ENCODE measurements at places on chromosomes 3 and 15. TPM values are rescaled to one million over a fixed set of nuclear protein-coding genes. Genes with fewer than 3 reads are reported as not detected.

The UNC13C gene
- 24.7 TPM for polyA plus RNA-seq

The C2CD4A gene
- polyA plus RNA-seq: 0.08 TPM

The FGF12 gene
- 3.3 TPM for polyA plus RNA-seq

The LMLN gene
- 23.0 TPM for polyA plus RNA-seq
